SIG-M5 (cell line): ENCODE measurements at places on chromosomes 2 and 18.

GRCh38 chr2:114219456-114219855 is 223.0 kb upstream of the DPP10 start:
- DNase-seq: no peak

- DNase-seq: no peak
Observed at GRCh38 chr18:48621240-48621639, 82.4 kb downstream of the CTIF start.

DNA sequence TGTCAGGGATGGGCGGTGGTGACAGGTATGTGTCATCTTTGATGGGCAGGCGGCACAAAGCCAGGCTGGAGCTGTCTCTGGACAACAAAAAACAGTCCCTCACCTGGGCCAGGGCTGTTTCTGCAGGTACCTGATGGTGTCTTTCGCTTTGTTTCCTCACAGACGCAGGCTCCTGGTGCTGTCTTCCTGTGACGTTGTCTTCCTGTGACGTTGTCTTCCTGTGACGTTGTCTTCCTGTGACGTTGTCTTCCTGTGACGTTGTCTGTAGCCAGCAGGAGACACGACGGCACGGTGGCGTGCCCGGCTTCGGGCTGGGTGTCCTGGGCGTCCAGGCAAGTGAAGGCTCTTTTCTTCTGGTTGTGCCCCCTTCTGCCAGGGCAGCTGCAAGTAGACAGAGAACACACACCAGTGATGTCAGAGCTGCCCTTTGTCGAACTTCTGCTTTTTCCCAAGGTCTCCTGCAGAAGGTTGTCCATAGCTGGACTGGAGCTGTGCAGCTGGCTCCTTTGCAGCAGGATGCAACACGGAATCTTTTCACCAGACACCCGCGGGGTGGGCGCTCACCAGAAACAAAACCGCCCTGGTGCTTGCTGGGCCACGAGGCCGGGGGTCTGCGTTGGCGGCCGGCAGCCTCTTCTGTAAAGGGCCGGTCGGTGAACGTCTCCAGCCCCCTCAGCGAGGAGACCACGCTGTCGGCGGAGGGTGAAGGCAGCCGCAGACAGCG is 21.1 kb downstream of the GPR35 start:
- no peak for DNase-seq

DNA sequence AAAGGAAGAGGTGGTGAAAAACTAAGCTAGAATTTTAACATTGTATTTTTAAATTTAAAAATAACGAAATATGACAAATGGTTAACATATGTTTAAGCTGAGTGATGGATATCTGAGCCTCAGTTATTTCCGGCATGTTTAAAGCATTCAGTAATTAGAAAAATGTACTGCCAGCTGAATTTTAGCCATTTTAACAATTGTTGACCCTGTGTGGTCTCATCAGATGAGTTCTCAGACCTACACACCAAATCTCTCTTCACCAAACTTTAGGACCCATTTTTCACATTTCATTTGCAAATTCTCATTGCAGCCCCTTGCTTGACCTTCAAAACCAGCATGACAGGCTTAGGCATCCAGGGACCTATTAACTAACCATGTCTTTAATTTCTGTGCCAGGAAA is 91.5 kb upstream of the RGPD4 start:
- no peak for DNase-seq
